ENCODE measurements at places on chromosomes 5 and 9. TPM values are rescaled to one million over a fixed set of nuclear protein-coding genes. Genes with fewer than 3 reads are reported as not detected.

DNA sequence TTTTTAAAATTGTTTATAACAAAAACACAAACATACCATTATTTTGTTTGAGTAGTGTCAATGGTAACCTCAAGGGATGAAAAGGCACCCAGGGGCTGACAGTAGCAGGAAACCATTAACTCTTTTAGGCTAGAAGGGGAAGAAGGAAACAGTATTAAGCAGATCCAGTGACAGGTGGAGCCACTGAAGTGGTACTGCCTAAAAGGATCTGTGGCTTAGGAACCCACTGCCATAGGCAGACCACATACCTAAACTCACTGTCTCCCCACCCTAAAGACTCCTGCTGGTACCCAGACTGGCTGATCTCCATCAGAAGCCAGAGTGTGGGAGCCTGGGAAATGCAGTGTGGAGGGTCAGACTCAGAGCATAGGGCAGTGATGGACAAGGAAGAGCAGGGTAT, 13.5 kb downstream of the RLN1 start:
- DNase-seq = no peak

DNA sequence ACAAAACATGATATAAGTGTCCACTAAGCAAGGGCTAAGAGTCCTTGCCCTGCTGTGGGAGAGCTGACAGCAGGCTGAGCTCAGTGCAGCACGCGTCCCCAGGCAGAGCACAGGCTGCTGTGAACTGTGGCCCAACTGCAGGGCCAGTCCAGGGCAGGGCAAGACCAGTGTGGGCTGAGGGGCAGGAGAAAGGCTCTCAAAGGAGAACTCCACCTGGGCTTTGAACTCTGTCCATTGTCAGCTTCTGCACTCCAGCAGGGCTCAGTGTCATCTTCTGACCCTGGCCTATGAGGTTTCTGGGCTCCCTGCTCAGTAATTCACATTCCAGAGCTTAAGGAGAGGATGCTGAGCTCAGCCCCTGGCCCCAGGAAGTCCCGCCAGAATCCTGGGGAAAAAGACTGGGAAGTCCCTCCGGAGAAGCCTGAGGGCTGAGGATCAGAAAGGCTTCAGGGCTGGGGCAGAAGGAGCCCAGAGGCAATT, 37.4 kb downstream of the LHFPL2 start:
- no peak for DNase-seq

GRCh38 chr9:79224672-79225433, 346.9 kb upstream of the TLE4 start:
- no peak for DNase-seq

- no peak for DNase-seq
These were observed 116.6 kb downstream of the DROSHA start for GRCh38 chr5:31415009-31415923.

The FAT2 gene
- total RNA-seq = under 0.01 TPM

The SLC6A19 gene
- not detected for total RNA-seq

The SLC1A3 gene
- total RNA-seq = 37.0 TPM

GRCh38 chr5:43859309-43859708, 256.3 kb downstream of the NNT start:
- no peak for DNase-seq

The PPP3R2 gene
- not detected for total RNA-seq

GRCh38 chr5:160548949-160549645, 127.4 kb downstream of the PTTG1 start:
- no peak for DNase-seq

The FOXD4L5 gene
- total RNA-seq = 0.15 TPM

DNA sequence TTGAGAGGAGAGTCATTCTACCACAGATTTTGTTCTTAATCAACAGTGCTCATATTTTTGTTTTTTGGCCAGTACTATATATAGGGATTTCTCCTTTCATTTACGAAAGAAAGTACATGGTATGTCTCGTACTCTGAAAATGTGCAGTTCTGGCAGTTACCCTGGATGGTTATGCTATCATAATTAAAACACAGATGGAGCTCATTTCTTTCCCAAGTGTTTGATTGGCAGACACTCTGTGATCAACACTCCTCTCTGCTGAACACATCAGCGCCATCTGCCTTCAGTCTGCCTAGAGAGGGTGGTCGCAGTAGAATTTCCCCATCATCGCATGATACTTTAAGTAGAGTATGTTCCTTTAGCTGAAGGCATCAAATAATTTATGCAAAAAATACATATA, 64.5 kb downstream of the PAM start:
- no peak for DNase-seq

DNA sequence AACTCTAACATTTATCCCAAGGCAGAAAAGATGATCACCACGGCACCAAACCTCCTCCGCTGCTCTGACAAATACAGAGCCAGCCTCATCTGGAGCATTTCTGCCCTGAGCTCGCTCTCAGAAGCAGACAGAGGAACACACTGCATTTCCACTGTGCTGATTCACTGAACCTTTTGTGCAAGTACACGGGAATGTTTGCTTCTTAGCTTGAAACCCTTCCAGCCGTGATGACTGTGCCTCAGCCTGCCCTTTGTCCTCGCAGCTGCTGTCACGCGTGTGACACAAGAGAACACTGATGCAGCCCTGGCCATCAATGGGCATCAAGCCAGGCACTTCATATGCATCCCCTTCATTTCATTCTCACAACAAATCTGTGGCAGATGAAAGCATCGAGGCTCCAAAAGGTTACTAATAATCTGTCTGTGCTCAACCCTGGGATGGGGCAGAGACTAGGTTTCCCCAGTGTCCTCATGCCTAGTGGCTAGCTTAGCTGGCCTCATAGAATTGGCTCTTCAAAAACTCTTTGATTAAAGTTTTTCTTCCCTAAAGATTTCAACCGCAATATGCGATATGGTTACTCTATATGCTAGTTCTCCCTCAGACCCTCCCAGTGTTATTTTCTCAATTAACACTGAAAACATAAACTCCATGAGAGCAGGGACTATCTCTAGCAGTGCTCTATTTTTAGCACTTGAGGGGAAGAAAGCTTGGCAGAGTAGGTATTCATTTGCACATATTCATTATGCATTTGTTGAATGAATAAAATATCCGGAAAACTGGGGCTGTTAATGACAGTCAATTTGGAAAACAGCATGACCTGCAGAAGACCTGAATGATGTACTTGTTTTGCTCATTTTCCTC, 7.3 kb downstream of the CDC14B start:
- no peak for DNase-seq

DNA sequence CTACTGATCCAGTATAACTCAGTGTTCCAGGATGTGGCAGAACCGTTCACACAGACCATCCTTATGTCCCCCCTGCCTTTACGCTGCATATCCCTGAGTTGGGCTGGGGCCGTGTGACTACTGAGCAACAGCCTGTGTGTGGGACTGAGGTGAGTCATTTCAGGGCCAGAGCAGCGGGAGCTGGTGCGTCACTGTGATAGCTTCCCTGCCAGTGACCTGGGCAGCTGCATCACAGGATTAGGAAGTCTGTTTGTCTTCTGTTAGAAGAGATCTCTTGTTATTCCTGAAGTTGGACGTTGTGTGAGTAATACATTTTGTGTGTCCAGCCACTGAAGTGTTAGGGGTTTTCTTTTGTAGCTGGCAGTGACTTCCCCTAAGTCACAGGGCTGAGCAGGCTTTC, 35.6 kb downstream of the TPPP start:
- DNase-seq = no peak

The GPR151 gene
- total RNA-seq = not detected

- DNase-seq = no peak
These were observed 379 bp upstream of the TICAM2 start for GRCh38 chr5:115602591-115603125.

The GCNT4 gene
- 0.33 TPM for total RNA-seq

DNA sequence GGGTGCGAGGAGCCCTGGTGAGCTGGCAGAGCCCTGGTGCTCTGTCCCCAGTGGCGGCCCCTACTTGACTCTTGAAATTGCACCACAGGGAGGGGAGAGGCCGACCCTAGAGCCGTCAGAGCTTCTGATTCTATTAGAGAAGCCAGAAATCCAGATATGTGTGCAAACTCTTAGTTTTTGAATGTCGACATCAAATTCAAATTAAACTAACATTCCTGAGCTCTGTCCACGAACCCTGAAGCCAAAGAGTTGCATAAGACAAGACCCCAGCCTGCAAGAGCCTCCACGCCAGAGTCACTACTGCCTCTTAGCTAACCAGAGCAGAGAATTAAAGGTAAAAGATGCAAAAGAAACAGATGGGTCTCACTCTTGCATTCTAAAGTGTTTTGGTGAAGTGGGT, 29.8 kb upstream of the MSX2 start:
- no peak for DNase-seq

The CRHBP gene
- total RNA-seq = not detected

DNA sequence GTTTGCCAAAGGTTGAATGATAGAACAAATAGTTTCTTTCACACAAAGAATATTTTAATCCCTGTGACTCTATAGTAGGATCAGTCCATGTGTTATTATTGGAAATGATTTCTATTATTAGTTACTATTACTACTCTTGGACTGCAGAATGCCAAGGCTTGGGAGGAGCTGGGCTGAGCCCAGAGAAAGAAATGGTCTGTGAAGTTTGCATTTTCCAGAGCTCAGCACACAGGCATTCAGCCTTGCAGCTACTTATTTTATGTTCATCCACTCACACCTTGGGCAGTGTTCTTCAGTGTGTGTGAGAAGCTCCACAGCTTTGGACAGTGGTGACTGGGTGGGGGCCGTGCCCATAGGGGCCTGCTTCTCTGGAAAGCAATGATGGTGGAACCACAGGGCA, 583.1 kb downstream of the CCDC171 start:
- no peak for DNase-seq

The PRDM9 gene
- total RNA-seq = not detected

GRCh38 chr9:89351584-89352300, 33.4 kb downstream of the SECISBP2 start:
- DNase-seq = no peak

The PCSK1 gene
- total RNA-seq = 0.20 TPM

GRCh38 chr9:78685471-78685870, 388.5 kb downstream of the PSAT1 start:
- DNase-seq = no peak

- no peak for DNase-seq
These were observed 110.8 kb downstream of the LHFPL2 start for GRCh38 chr5:78537821-78538220.

The WWC1 gene
- 96.2 TPM for total RNA-seq

DNA sequence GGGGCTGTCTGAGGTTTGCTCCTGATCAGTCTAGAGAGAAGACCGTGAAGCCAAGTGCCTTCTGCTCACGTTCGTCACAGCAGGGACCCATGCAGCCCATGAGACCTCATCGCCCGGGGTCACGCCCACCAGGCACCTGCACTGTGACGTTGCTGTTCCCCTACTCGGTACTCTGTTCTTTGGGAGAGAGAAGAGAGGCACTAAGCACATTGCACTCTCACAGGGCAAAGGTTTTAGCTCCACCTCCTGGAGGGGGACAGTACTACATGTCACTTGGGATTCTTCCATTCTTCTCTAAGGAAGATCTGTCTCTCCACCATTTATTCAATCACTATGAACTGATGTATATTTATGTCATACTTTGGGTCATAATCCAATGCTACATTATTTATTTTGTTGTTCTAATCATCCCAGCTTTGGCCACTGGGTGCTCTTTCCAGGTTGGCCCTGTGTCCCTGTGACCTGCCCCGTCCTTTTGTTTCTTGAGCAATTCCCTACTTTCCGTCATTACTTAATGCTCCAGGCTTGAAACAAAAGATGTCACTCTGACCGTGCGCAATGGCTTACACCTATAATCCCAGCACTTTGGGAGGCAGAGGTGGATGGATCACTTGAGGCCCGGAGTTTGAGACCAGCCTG, 31.4 kb upstream of the BRD3 start:
- DNase-seq = peak; percentile 36

The IL9 gene
- not detected for total RNA-seq

DNA sequence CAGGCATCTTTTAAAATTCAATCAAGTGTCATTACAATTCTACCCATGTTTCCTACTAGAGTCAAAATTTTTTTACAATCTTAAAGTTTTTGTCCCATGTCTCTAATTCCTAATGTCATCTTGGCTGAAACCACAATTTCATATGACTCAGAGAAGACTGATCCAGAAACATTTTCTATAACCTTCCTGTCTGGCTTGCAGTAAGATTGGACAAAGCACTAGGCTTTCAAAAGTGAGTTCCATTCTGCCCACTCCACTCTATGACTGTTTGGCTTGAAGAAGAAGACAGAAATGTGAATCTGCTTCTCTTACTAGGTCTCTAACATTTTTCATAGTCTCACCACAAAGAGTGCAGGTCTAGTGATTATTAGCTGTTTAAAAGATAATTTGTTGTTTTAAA, 88.8 kb downstream of the NR3C1 start:
- DNase-seq = no peak

DNA sequence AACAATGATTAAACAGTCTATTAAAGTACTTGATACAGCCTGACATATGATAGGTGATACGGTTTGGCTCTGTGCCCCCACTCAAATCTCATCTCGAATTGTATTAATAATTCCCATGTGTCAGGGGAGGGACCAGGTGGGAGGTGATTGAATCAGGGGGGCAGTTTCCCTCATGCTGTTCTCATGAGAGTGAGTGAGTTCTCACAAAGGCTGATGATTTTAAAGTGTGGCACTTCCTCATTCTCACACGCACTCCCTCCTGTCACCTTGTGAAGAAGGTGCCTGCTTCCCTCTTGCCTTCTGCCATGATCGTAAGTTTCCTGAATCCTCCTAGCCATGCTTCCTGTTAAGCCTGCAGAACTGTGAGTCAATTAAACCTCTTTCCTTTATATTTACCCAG, 40.1 kb upstream of the TARS1 start:
- no peak for DNase-seq

The PRLR gene
- total RNA-seq = 1.8 TPM

DNA sequence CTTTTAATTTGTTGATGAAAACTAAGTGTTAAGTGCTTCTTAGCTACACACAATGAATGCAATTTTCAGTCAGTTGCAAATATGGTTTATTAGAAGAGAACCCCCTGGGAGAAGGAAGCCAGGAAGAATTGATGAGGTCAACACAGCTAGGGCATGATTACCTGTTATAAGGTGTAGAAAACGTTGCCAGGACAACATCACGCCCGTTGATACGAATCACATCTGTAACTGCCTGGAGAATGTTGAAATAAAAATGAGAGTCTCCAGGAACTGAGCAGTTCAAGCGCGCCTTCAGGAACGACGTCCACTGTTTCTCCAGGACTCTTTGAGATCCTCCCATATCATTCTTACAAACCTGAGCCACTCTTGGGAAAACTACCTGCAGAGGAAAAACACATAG, 88.0 kb downstream of the SEMA6A start:
- no peak for DNase-seq

The BTNL8 gene
- not detected for total RNA-seq

DNA sequence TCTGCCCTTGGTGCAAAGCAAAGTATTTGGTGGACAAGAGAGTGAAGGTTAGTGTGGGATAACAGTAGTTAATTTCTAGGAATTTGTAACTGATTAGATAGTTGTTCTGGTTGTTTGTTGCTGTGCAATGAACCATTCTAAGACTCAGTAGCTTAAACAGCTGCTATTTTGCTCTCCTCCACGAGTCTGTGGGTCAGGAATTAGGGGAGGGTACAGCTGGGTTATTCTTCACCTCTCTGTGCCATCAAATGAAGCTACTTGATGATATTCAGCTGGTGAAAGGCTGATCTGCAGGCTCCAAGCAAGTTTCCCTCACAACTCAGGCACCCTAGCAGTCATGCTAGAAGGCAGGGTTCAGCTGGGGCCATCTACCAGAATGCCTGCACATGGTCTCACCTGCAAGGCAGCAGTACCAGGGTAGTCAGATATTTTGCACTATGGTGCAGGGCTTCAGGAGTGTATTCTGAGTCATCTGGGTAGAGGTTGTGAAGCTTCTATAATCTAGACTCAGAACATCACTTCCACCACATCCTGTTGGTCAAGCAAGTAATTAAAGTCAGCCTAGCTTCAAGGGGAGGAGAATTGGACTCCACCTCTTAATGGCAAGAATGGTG, 159.5 kb upstream of the SLC28A3 start:
- DNase-seq = no peak

The C9orf50 gene
- total RNA-seq = not detected

- DNase-seq = no peak
These were observed 1974.3 kb downstream of the EFNA5 start for GRCh38 chr5:105696440-105696839.

All from upper lobe of left lung (tissue), 6 donors.